ENCODE measurements at places on chromosomes 3 and 15.

DNA sequence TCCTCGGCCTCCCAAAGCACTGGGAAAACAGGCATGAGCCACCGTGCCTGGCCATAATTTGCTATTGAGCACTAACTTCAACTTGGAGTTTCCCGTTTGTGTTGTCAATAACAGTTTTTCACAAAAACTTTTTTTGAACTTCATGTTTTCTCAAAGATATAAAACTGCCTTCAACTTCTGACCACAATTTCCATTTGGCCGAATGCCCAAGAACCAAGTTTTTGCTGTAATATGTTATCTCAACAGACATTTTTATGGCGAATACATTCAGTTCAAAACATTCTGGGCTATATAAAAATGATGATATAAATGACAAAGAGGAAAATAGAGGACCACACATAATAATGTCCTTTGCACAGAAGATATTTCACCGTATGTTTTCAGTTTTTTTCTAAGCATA is 56.4 kb downstream of the NEDD4 start:
- no peak for DNase-seq

- no peak for DNase-seq
Measured at GRCh38 chr3:133412183-133413132, 12.6 kb downstream of the BFSP2 start.

DNA sequence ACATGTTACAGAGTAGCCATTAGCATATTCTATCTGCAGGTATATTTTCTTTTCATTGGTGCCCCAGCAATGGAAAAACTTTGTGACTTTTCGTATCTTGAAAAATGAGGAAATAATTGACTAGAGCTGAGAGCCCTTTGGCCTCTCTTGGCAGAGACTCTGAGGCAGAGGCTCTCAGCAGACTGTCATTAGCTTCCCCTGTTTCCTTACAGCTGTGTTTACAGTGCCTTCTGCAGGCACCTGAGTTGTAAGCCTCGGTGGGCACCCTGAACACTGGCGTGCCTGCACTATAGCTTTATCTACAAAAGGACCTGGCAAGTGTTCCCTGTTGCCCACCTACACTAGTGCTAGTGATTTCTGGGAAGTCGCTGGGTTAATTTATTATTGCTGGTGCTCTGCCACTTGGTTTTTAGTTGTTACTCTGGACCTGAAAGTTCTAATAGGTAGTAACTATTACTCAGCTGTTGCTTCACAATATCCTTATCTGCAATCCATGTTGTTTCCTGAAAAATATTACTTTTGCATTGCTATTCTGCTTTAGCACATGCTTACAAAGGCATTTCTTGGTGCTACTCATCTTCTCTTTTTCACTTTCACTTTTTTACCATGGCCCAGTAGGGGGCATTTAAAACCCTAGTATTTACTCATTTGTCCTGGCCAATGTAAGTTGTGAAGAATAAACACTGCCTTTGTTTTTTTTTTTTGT is 7.8 kb upstream of the GPR171 start:
- peak; percentile 15 for DNase-seq

DNA sequence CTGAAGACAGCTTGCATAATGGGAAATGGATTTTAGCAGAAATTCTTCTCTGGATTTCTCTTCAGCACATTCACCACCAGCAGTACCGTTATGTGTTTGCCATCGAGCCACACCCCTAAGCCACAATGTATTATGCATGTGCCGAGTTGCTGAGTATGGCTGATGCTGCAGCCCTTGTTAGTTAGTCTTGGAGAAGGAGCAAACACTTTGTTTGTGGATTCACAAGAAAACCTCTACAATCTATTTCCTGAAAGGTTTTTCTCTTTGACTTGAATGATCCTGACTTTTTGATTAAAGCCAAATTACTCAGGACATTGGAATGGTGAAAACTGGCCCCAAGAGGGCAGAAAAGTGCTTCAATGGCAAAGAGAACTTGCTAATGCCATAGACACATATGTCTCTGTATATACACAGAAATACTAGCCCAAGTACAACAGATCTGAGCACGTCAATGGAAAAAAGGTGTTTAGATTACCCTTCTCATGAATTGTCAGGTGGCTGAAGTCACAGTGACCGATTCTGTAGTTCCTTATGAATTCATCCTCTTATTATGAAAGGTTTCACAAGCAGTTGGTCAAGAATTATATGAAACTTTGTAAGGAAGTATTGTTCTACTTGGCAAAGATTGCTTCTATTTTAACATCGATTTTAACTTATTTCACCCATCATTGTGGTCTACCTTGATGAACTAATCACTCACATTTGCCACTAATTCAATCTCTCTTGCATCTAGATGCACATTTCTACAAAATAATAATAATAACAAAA is 103.0 kb downstream of the P3H2 start:
- no peak for DNase-seq

- DNase-seq, result no peak
Measured at GRCh38 chr15:49809894-49810609, 189.2 kb downstream of the DTWD1 start.

DNA sequence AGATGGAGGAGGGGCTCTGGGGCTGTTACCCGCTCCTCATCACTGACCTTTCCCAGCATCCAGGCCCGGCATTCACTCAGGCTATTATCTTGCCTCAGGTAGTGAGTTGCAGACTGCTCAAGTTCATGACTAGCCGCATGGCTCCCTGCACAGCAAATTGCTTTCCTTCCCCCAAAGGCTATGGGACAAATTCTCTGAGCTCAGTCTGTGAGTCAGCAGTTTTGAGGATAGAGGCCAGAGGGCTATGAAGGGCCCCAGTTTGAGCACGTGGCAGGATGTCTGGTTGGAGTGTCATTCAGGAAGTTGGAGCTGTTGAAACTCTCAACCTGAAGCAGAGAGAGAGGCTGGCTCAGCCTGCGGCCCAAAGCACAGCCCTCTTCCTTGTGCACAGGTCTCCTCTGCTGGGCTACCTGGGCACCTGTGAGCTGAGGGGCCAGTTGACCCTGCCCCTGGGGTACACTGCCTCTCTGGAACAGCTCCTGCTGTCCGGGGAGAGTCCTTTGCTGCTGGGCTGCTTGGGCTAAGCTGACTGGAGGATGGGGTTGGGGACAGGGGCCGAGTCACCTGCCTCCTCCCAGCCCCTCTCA is 7.9 kb downstream of the FAH start:
- no peak for DNase-seq

GRCh38 chr15:31341496-31342195 is 15.0 kb downstream of the KLF13 start:
- no peak for DNase-seq

DNA sequence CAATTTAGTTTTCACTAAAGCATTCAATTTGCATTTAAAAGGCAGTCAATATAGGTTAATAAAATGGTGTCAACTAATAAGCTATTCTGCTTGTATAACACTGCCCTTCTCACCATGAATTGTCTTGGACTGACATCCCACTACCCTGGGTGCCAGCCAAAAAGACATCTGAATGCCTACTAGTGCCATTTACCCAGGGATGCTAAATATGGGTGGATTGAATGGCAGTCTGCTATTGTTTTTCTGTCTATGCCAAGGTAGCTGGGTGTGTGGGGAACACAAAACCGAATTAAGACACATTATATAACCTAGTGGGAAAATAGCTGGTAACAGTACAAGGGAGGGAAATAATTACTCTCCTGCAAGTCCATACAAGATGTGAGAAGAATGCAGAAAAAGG is 240.0 kb upstream of the CFAP20DC start:
- no peak for DNase-seq

- no peak for DNase-seq
Measured at GRCh38 chr3:142224482-142225072, 808 bp downstream of the GK5 start.

DNA sequence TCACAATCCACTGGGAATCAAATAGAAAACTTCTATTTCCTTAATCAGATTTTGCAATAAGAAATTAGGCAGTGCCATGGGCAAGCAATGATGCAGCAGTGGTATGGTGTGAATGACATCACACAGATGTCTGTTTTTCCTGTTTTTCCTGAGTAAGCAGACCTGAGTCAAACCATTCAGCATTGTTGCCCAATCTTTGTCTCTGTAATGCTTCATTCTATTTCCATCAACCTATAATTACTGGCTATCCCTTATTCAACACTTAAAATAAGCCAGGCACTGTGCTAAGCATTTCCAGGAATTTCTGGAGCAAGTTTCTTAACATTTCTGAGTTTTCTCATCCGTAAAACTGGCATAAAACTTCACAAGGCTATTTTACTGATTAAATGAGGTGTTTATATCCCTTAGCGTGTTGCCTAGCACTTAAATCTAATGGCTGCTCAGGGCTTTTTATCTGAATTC is 11.3 kb upstream of the OXSR1 start:
- DNase-seq, result no peak

GRCh38 chr3:158313338-158313927 is 203.5 kb downstream of the RSRC1 start:
- no peak for DNase-seq

GRCh38 chr3:52650439-52650838 is 35.3 kb downstream of the PBRM1 start:
- DNase-seq, result no peak

DNA sequence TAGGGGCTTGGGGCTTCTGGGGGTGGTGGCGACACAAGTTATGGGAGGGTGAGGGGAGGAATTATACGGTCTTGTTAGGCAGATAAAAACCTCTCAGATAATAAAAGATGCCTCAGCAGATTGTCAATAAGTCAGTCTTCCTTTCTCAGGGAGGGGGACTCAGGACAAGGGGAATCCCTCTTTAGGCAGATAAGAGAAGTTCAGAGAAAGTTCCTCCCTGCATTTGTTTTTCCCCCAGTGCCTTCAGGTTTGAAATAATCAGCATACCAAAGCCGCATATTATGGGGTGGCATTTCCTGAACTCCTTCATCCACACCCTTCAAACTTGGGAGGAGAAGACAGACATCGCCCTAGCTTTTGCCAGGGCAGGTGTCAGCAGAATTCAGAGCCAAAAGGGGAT is 8.5 kb downstream of the PPCDC start:
- no peak for DNase-seq
